Non-pigmented ciliary epithelial cell (primary cell): ENCODE measurements at places on chromosomes 7 and 10.
A peak's percentile ranks its signal among the peaks of the same experiment; 100 is the strongest.

DNA sequence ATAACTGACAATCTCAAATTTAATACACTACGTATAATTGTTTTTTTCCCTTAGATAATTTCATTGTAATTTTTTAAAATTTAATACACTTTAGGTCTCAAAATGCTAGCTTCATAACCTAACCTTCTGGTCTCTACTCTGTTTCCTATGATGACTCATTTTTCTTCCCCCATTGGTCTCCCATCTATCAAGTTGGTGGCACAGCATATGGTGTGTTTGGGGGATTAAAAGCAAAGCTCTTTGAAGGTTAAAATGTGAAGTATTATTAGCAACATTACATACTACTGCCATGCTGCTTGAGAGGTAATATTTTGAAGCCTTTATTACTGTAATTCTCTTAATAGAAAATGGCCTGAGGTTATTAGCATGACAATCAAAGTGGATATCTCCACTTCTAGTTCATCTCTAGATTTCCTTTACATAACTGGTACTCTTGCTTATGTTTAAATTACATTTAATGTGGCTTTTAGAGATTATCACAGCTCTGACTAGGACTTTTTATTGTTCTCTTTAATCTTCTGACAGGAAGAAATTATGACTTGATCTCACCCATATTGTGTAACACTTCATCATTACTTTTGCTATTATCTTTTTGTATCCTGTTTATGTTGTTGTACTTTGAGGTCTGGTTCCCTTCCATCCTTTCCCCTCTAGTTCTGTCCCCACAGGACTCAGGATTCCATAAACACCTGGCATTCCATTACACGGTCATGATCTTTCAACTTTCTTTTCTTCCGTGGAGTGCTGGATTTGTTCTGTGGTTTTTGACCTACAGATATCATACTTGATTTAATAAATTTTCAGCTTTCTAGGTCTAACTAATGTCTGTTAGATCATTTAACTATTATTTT is 185.1 kb downstream of the SEMA3D start:
- no peak for DNase-seq

DNA sequence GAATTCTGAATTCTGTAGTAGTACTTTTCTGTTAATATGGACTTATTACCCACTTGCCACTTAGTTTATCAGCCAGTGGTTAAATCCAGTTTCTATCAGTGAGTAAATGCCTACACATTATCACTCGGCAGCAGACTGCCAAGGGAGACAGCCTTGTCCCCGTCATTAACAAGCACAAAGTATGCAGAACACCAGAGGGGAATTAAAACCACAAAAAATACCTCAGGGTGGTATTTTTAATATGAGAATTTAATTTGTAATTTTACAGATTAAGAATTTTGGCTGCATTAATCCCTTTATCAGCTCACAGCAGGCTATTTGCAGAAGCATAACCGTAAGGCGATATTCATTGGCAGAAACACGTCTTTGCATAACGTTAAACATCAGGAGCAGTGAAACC is 150.0 kb upstream of the FZD1 start:
- DNase-seq = no peak

DNA sequence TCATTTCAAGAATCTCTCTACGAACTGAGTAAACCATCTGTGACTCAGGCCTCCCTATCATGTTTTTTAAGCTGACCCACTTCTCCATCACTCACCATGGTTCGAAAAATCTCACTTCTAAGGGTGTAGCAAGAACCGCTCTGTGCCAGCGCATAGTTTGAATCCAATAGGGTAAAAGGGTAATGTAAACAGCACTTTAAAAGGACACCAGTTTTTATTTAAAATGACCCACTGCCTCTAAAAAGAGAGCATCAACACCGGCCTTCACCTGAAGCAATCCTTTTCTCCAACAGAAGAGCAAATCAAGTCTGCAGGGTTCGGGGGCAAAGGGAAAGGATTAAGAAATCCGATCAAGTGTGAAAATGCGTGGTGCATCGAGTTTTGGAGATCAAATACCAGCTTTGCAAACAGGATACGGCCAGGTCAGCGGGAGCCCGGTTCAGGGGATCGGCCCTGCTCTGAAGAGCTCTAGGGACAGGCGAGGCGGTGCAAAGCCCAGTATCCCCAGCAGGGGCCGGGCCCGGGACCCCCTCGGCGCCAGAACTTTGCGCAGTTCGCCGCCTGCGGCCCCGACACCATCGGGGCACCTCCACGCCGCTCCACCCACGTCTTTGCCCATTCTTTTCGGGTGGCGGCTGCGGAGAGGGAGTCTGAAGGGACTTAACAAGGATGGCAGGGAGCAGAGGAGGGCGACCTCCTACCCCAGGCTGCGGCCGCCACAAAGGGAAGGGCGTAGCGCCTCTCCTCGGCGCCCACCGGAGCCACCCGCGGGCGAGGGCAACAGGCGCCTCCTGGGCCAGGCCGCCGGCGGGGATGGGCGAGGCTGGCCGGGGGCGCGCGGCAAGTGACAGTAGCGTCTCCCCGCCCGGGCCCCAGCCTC is 842 bp downstream of the NMT2 start:
- DNase-seq = no peak

DNA sequence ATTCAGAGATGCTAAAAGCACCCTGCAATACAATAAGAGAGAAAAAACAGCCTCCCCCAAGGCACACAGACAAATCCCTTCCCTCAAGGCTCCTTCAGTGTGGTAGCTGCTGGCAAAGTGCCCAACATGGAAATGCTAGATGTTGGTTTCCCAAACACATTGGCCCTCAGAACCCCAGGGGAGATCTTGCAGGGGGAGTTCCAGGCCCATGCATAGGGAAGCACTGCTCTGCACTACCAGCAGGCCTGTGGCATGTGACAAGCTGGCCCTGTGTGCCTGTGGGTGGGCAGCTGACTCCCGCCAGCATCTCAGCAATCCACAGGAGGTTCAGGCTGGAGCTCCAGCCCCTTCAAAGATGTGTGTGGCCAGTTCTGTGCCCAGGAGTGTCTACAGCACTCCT is 16.8 kb upstream of the CSGALNACT2 start:
- DNase-seq = no peak

- no peak for DNase-seq
These were observed 102.1 kb downstream of the GAD2 start for GRCh38 chr10:26318672-26319071.

DNA sequence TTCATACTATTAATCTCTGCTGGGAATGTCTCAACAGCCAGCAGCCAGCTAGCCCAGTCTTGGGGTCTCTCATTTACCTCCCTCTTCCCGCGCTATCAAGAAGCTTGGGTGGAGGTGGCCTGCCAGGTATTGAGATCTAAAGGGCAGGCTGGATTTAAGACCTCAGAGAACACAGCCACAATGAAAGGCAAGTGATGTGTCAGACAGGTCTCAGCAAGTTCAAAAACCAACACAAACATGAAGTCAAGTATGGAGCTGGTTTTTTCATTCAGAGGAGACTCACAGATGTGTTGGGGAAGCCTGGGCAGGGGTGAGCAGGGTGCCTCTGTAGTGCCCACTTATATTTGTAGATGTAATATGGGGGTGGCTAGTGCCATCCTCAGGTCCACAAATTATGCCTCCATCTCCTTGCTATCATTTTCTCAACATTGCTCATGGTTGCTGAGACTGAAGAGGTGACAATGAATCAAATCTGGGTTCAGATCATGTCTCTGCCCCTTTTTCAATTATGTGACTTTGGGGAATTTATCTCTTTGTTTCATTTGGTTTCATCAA is 27.7 kb upstream of the CROT start:
- no peak for DNase-seq

GRCh38 chr7:30323006-30323355 is 38.6 kb downstream of the ZNRF2 start:
- DNase-seq = no peak

DNA sequence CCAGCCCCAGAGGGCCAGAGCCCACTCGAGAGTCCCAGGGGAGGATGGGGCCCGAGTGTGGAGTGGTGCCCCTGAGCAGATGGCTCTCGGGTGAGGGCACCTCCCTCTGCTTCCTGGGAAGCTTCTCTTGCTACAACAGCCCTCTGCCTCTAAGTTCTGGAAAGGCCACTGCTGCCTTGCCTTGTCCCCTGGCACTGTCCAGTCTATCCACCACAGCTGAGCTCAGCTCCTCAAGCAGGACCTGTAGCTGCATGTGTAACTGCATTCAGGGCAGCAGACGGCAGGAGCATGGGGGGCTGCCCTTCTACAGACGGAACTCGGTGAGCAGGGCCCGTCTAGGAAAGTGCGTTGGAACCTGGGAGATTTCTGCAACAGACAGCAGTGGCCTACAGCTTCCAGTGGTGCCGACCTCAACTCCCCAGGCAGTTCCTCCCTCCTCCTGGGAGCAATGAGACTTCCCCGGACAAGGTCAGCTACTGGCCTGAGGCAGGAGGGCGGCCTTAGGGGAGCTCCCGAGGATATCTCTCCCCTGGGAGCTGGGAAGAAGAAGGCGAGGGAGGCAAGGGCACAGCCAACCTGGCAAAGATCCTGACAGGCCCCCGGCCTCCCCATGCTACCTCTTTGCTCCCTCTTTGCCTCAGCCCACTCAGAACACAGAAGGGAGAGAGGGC is 88.5 kb downstream of the DLG5 start:
- no peak for DNase-seq

GRCh38 chr10:17425584-17426262 is 28.7 kb downstream of the ST8SIA6 start:
- DNase-seq = no peak

- no peak for DNase-seq
These were observed 129.8 kb downstream of the FRMD4A start for GRCh38 chr10:14200698-14201544.

DNA sequence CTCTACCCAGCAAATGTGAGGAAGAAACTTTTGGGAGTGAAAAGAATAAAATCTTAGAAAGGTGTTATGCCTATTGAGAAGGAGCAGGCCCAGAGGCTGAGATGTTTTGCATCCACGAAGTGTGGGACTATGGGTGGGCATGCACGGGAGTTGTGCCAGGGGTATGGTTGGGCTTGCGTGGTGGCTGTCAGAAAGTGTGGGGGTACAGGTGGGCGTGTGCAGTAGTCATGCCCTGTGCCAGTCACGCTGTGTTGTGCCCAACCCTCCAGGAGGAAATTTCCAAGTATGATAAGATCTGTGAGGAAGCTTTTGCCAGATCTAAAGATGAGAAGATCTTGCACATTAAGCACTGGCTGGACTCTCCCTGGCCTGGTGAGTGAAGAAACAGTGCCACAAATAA is 52.9 kb upstream of the ZMIZ2 start:
- DNase-seq = no peak

GRCh38 chr10:78736926-78737630 is 331.7 kb upstream of the ZMIZ1 start:
- DNase-seq = no peak

- no peak for DNase-seq
These were observed 254.3 kb upstream of the GNAI1 start for GRCh38 chr7:79880312-79880711.

GRCh38 chr7:131625817-131626372 is 69.5 kb upstream of the PODXL start:
- DNase-seq = peak; percentile 22

- DNase-seq = no peak
These were observed 384.1 kb upstream of the CNTNAP2 start for GRCh38 chr7:145732521-145732920.

DNA sequence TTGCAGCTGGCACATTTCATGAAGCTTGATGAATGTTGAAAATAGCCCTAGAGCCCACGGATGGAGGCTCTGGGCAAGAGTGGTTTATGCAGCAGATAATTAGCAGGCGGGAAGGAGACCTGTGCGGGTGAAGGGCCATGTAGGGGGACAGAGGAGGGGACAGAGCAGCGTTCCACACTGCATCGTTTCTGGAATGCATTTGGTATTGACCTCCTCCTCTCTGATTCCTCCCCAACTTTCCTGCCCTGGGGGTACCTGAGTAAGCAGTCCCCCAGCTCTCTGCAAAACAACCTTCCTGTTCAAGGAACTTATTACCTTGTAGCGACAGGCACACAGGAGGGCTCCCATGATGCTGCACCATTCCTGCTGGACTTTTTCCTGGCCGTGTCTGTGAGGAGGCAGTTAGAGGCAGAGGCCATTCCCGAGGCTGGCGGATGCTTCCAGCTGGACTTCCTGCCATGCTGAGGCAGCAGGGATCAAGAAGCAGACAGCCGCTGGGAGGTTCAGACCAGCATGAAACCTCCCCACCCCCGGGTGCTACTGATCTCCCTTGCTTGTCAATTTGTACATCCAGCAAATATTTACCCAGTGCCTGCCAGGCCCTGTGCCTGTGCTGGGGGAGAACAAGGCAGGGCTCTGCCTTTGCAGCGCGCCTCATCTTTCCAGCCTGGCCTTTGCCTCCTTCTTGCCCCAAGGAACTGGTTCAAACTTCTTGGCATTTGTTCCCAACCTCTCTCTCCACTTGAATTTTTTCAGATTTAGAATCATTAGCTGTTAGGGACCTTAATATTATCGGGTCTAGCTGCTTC is 28.7 kb downstream of the SLC29A3 start:
- DNase-seq = no peak

DNA sequence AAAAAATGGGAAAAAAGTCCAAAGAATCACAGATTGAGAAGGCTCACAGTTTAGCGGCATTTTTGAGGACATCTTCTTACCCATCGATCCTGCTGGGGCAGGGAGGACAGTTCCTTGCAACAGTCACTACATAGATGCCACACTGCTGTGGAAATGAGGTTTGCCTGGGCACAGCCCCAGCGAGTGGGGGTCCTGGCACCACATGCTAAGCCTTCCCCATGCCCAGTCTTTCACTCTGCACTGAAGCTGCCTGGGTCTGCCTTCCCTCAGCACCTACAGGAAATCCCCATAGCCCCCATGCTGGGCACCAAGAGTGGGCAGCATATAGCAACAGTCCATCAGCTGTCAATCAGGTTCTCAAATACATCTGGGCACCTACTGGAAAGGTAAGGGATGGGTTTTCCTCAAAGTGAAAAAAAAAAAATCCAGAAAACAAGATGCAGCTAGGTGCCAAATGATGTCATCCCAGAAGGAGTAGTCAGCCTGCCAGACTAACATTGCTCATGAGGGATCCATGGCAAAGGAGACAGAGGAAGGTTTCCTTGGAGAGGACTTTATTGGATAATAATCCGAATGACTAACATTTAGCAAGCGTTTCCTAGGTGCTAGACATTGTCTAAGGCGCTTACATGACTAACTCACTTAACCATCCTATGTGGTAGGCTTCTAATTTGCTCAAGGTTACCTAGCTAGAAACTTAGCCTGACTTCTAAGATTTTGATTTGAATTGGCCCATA is 125.7 kb upstream of the CXCL12 start:
- no peak for DNase-seq

DNA sequence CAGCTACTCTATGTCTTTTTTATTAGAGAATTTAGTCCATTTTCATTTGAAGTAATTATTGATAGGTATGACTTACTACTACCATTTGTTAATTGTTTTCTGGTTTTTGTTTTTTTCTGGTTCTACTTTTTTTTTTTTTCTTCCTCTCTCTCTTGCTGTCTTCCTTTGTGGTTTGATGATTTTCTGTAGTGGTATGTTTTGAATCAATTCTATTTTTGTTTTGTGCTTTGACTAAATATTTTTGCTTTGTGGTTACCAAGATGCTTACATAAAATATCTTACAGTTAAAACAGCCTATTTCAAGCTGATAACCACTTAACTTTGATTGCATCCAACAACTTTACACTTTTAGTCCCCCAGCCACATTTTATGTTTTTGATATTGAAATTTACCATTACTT is 3.3 kb upstream of the OR2F2 start:
- no peak for DNase-seq
